ENCODE measurements at places on chromosomes 12 and 14. TPM values are rescaled to one million over a fixed set of nuclear protein-coding genes. Genes with fewer than 3 reads are reported as not detected.

- peak; percentile 98 for DNase-seq
These were observed 241.0 kb upstream of the ATP2B1 start for GRCh38 chr12:89949457-89950195.

GRCh38 chr14:60723907-60724618, at the start of gene SIX4:
TSS of gene SIX4 (minus strand) at chr14:60724351. CDS start at chr14:60724074, 277 bp downstream.
- DNase-seq = peak; percentile 84

DNA sequence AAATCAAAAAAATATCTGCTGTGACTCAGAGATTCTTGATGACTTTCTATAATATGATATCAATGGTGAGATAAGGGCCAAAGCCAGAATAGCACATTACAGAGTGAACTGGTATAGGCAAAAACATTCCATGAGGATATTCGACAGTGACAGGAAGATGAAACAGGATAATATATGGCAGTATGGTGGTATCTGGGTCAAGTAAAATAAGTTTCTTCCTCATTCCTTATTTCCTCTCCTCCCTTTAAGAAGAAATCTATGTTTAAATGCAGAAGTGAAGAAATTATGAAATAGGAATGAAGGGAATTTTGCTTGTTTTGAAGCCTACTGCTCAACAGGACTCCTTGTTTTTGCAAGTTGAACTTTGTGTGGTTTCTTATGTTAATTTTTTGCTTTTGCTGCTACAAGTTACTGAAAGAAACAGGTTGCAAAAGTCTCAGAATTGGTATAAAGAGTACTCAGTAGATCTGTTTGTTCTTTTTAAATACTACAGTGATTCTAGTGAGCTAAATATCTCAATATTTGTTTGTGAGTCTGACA, 7.0 kb downstream of the ACSS3 start:
- DNase-seq = no peak

GRCh38 chr14:69262516-69262915, 2.6 kb downstream of the GALNT16 start:
- DNase-seq = no peak

DNA sequence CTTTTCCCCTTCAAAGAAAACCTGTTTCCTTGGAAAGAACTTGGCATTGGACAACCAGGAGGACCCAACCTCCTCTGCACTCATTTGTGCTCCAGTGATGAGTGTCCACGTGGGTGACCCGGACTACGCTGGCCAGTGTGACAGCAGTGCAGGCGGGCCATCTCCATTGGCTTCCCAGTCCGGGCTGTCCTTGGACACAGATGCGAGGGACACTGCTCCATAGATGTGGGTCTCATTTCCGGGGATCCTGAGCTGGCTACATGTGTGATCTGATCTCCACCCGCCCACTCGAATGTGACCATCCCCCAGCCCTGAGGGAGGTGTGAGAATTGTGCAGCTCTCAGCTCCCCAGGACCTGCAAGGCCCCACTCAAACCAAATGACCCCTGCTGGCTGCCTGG, 836.6 kb upstream of the TMEM132C start:
- DNase-seq = no peak

- no peak for DNase-seq
These were observed 74.2 kb upstream of the BDKRB2 start for GRCh38 chr14:96130391-96130790.

The DTX1 gene
- 1.7 TPM for total RNA-seq

The PZP gene
- total RNA-seq = 2.4 TPM

The KRT77 gene
- total RNA-seq = not detected

The SOAT2 gene
- not detected for total RNA-seq

Data from dermis blood vessel endothelial cell (primary cell).